Left forelimb (tissue), 1 donor: ENCODE measurements at places on chromosomes 16 and 17.

GRCh38 chr16:10919003-10919351 is 23.3 kb downstream of the DEXI start:
- DNase-seq, result no peak

DNA sequence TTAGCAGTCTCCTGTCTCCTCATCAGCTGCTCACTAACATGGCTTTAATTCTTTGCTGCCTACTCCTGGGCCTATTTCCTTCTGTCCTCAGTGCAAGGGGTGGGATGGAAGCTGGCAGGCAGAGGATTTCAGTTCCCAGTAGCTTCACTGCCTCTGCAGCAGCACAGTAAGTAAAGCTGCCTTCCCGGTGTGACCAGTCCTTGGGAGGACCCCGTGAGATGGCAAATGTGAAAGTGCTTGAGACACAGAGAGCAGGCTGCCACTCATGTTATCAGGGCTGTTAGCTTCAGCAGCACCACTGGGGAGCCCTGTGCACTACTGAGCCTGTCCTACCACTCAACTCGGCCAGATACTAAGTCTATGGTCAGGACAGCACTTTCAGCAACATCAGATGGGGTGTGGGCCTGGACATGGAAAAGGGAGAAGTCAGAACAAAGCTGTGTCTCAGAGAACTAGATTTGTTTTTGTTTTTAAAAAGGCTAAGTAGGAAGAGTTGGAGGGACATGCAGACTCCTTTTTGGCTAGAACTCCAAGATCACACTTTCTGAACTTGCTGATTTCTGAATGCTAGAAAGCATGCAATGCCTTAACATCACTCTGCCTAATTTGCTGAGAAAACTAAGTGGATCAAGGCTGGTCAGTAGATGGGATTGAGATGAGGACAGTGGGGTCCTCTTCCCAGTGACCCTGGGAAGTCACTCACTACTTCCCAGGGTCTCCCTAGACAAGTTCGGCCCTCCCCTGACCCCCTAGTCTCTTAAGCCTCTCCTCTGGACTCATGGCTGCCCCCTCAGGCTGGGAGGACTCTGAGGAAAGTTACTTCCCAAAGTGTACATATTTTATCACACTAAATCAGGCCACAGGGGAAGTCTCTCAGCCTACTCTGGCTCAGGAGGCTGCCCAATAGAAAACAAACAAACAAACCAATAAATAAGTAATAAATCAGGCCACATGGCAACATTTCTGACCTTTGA is 1.1 kb downstream of the ACSF2 start:
- no peak for DNase-seq

GRCh38 chr16:51326131-51326856 is 175.2 kb upstream of the SALL1 start:
- no peak for DNase-seq

DNA sequence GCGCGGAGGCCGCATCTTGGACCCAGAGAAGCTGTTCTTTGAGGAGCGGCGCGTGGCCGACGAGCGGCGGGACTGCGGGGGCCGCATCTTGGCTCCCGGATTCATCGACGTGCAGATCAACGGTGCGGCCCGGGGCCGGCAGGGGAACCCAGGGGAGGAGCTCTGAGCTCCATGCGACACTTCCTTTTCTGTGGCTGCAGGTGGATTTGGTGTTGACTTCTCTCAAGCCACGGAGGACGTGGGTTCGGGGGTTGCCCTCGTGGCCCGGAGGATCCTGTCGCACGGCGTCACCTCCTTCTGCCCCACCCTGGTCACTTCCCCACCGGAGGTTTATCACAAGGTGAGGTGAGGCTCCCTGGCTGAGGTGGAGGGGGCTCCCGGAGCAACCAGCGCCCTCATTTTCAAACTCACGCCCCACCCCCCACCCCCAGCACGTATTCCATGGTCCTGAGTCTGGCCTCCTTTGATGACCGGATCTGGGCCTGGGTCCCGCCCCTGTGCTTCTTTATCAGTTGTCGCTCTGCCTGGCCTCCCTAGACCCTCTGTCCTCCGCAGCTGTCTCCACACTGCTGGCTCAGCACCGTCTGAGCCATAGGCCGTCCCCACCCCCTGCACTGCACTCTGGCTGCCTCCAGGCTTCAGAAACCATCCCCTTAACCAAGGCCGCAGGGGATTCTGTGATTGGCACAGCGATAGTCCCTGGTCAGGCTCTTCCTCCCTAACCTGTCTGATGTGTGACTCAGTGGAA is 787 bp downstream of the AMDHD2 start:
- DNase-seq, result no peak

DNA sequence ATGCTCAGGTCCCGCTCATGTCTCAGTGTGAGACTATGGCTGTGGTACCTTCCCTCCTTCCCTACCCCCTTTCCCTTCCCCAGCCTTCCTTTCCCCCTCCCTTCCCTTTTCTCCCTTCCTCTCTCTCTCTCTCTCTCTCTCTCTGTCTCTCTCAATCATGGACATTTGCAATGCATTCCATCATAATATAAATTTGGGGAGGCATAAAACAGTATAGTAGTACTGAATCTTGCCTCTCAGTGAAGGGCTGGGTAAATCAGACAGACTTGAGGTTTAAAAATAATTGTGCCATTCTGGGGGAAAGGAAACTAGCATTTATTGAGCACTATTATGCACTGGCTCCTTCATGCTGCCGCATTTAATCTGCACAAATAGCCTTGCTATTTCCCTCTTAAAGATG is 4.3 kb downstream of the ZKSCAN2 start:
- DNase-seq, result no peak

DNA sequence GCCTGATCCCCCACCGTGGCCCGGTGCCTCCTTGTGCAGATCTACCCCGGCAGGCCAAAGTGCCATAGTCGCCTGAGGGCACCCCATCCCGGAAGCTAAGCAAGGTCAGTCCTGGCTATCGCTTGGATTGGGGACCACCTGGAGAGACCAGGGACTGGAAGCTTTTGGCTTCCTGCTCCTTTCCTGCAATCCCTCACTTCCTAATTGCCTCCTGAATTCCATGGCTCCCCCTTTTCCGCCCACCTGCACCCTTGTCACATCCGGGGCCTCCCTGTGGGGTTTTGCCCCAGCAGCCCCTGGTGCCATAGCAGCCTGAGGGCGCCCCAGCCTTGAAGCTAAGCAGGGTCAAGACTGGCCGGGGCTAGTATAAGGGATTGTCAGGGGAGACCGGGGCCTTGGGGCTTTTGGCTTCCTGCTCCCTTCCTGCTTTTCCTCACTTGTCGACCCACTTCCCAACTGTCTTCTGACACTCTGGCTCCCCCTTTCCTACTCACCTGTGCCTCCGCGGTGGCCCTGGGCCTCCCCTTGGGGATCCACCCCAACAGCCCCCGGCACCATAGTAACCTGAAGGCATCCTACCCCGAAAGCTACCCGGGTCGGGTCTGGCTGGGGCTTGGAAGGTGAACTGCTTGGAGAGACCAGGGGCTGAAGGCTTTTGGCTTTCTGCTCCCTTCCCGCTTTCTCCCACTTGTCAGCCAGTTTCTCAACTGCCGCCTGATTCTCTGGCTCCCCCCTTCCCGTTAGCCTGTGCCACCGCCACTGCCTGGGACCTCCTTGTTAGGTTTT is 2293.6 kb downstream of the TP53TG3F start:
- DNase-seq, result no peak

DNA sequence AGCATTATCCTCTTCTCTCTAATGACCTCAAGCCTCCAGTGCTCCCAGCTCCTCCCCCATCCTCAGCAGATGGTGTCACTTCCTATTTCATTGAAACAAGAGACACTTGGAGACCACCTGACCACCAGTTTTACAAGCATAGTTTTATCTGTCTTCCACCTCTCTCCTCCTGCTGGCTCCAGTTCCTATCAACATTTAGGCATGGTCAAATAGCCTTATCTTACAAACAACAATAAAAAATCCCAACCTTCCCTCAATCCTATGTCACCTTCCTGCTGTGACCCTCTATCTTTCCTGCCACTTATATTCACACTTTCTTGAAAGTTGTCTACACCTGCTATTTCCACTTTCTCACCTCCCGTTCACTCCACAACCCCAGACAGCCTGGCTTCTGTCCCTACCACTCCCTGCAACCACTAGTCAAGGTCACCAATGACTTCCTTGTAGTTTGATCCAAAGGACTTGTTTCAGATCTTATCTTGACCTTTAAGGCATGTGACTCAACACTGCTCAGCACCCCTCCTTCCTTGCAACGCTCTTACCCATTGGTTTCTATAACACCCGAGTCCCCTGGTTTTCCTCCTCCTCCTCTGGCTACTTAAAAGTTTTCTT is 4.3 kb upstream of the NTN1 start:
- DNase-seq, result no peak

GRCh38 chr17:2054512-2055291 is at the start of gene HIC1:
Gene HIC1, plus strand, starts transcription at chr17:2055103. Its CDS starts 1,588 bp downstream, at chr17:2056691.
- DNase-seq, result peak; percentile 91

DNA sequence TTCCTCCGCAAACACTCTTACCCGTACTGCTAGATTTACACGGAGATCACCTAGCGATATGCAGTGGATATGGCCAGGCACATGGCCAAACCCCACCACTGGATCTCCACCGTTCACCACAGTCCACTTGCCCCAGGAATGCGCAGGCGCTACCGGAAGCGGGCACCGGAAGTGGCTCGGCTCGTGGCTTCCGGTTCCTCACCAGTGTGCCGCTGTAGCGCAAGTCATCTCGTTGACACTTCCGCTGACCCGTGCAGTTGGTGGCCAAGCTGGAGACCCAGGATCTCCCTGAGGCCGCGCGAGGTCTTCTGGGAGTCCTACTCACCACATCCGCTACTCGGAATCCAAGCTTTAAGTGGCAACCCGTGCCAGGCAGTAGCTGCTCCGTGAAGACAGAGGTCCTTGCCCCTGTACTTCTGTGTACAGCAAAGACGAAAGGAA is 11.5 kb downstream of the ZNF597 start:
- DNase-seq, result no peak
